ENCODE measurements at places on chromosomes 12 and 14. TPM values are rescaled to one million over a fixed set of nuclear protein-coding genes. Genes with fewer than 3 reads are reported as not detected.
A peak's percentile ranks its signal among the peaks of the same experiment; 100 is the strongest.

ACVRL1 gene
- total RNA-seq: not detected

RBP5 gene
- total RNA-seq: not detected

DNA sequence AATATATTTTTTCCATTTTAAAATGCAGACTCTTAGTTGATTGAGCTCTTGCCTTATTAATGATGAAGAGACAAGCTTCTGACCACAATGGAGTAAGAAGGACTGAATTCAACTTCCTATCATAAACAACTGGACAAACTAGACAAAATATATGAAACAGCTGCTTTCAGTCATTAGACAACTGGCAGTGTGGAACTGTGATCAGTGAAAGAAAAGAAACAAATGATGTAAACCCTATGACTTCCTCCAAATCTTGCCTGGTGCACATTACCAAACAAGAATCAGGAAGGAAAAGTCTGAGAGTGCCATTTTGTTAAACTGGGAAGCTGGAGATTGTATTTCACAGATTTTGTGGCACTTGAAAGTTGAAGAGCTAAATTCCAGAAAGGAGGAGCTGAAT is 154.7 kb upstream of the ATXN7L3B start:
- no peak overlapping the region for H3K4me3 ChIP-seq
- H3K4me1 ChIP-seq: no peaks in the 10 kb centered on the region
- no peaks in the 10 kb centered on the region for H3K27me3 ChIP-seq
- H3K27ac ChIP-seq: no peak overlapping the region
- DNase-seq: no peak

DNA sequence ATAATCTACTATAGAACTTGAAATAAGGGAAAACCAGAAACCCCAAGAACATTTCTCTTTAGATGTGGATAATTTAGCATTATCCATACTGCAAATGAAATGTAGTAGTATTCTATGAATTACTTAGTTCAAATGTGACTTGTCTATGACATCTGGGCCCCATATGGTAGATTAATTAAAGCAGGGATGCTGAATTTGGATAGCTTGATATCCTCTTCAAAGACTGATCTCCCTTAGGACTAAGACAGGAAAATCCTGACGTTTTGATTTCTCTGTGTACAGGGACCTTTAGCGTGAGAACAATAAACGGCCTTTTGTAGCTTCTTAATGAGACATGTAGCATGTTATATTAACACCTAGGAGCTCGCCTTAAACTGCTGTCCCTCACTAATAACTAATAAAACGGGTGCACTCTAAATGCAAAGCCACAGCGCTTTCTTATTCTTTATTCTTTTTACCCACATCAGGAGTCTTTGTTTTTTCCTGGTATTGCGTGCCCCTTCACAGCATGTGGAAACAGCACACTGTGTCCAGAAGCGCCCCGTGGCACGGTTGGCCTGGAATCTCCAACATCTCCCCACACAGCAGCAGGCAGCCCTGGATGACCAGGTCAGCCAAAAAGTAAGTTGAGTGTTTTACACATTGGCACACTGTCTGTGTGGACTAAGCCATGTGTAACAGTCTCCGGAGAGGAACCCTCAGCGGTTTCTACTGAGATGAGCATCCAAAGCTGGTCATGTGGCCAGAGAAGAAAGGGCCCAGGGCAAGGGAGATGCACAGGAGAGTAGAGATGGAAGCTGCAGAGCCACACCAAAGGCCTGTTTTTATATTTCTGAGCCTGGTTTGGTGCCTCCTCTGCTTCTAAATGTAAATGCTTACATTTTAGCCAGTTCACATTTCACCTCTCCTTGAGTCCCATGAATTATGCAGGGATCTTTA is 93.1 kb downstream of the SRGAP1 start:
- H3K4me3 ChIP-seq: no peak overlapping the region
- no peak for DNase-seq
- no peak overlapping the region for H3K27ac ChIP-seq
- H3K4me1 ChIP-seq: no peaks in the 10 kb centered on the region
- H3K27me3 ChIP-seq: peaks cover 11% of the 10 kb centered on the region
- no peaks in the 10 kb centered on the region for H3K36me3 ChIP-seq

- no peaks in the 10 kb centered on the region for H3K36me3 ChIP-seq
- no peak overlapping the region for H3K27ac ChIP-seq
- no peak for DNase-seq
- H3K27me3 ChIP-seq: no peaks in the 10 kb centered on the region
- H3K4me3 ChIP-seq: no peak overlapping the region
- H3K4me1 ChIP-seq: peaks cover 8% of the 10 kb centered on the region
Measured at GRCh38 chr14:44657696-44658388, 150.8 kb upstream of the FSCB start.

DNA sequence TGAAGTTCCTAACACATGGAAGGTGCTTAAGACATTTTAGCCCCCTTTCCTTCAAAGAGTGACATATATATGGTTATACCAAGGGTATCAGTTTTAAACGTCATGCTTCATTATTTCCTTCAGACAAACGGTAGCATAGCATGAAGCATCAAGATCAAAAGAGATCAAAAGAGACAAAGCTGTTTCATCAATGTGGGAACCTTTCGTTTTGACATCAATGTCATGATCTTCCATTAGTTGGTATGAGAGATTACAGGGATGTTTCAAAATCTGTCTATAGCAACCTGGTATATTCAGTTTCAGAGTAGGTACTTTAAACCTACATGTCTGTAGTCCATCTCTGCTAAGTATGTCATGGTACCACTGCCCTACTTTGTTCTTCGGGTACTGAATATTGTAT is 28.3 kb downstream of the PUS7L start:
- H3K4me3 ChIP-seq: no peak overlapping the region
- no peaks in the 10 kb centered on the region for H3K27me3 ChIP-seq
- peaks cover 13% of the 10 kb centered on the region for H3K4me1 ChIP-seq
- H3K27ac ChIP-seq: peak overlapping the region; percentile 16
- DNase-seq: no peak
